ENCODE measurements at places on chromosomes 1 and 21.

DNA sequence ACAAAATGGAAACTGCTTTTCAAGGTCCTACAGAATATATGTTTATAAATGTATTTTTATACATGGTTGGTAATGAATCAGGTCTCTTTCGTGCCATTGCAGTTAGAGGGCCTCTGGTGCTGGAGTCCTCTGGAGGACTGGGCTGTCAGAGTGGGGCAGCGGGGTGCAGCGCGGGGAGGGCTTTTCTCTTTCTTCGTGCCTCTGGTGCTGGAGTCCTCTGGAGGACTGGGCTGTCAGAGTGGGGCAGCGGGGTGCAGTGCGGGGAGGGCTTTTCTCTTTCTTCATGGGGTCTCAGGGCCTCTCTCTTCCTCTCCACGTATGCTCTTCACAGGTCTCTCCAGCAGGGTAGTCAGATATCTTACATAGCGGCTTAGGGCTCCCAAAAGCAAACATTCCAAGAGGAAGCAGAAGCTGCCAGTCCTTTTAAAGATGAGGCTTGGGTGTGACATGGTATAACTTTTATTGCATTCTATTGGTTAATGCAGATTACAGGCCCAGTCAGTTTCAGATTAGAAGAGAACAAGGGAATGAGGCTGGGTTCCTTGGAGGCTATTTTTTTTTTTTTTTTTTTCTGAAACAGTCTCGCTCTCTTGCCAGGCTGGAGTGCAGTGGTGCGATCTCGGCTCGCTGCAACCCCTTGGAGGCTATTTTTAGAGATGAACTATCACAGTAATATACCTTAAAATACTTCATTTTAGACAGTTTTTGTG is 13.1 kb downstream of the SDCCAG8 start:
- DNase-seq: no peak

GRCh38 chr1:12756768-12757413 is 10.9 kb downstream of the CFAP107 start:
- DNase-seq: no peak

DNA sequence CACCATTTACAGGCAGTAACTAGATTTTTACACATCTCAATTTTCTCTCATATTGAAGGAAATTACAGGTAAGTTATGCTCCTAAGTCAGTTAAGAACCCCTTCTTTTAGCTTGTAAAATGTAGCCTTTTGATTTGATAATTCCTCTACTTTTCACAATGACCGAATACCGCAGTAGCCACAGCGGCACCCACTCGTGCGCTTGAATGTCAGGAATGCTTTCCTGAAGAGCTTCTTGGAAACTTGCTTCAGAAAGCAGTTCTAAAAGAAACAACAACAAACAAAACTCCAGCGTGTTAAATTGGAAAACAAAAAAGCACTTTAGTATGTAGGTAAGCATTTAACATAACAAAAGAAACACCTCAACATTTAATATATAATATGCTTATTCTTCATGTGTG is 9.9 kb upstream of the DNTTIP2 start:
- DNase-seq: no peak

GRCh38 chr1:74861867-74862266 is 128.9 kb downstream of the TYW3 start:
- no peak for DNase-seq

DNA sequence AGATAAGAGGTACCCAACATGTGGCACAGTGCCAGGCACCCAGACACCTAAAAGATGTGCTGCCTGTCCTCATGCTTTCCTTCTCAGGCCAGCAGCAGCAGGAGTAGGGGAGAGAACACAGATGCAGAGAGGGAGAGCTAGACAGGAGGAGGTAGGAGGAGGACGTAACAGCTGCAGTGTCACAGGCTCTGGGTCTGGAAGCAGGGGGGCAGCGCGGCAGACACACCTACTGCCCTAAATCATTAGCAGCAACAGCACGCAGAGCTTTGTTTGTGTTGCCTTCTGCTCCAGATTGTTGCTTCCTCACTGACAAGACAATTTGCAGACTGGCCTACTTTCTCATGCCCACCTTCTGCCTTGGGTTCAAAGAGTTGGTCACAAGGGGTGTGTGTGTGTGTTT is 196.7 kb upstream of the DAB1 start:
- no peak for DNase-seq

DNA sequence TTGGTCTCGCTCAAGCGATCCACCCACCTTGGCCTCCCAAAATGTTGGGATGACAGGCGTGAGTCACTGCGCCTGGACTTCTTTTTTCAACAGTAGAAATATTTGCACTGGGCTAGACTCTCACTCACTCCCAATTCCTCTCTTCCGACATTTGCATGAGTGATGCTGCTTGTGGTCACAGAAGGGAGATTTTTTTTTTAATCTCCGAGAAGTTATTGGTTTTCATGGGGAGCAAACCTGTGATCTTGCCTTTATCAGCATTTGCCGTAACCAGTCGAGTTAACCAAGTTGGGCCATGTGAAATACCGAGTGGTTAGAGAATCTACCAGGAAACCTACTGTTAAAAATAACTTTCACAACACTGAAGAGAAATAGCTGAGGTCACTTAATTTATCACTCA is 21.1 kb downstream of the ERG start:
- no peak for DNase-seq

- DNase-seq: no peak
These were observed 93.5 kb downstream of the AKT3 start for GRCh38 chr1:243756529-243756928.

DNA sequence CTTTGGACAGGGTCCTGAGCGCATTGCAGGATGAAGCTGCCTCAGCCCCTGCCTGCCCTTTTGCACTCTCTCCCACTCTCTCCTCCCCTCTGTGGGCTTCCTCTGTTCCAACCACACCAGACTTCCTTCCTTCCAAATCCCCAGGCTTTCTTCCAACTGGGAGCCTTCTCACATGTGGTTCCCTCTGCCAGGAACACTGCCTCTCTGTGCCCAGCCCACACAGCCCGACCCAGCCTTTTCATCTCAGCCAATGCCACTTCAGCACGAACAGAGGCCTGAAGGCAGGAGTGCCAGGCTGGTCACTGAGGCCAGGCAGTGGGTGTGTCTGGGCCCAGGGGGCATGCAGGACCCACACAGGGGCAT is 5.9 kb downstream of the SELENON start:
- no peak for DNase-seq

DNA sequence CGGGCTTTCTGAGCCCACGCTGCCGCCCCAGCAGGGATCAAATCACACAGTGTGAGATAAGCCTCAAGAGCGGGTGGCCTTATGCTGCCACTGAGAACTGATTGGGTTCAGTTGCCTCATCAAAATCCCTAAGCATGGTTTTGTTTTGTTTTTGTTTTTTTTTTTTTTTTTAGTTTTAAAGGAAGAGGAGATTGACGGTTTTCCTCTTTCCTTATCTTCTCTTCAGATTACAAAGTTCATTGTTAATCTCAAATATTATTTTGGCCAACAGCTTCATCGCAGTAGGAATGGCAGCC is 651 bp downstream of the COA6 start:
- DNase-seq: no peak

GRCh38 chr1:116540088-116540487 is 30.7 kb downstream of the CD58 start:
- DNase-seq: no peak

DNA sequence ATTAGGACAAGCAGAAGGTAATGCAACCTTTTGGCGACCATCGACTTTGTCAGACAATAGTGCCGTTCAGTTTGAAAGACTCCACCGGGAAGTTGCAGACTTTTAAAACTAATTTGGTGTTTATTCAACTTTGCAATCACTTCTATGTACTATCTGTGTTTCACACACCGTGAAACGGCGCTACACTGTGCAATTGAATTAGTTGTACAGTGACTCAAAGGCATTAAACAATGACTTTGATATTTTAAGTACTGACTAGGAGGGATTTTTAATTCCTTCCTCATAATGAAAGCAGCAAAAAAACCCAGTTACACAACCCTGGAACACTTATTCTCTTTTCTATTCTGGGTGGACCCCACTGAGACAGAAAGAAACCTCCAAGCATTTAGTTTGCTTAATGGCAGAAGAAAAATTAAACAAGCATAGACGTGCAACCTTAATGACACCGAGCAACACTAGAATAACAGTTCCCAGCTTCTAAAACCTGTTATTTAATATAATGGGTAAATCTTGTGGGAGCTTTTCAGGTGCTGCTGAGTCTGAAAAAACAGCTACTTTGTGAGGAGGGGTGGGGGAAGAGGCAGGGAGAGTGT is 176.8 kb downstream of the LMO4 start:
- DNase-seq: no peak

DNA sequence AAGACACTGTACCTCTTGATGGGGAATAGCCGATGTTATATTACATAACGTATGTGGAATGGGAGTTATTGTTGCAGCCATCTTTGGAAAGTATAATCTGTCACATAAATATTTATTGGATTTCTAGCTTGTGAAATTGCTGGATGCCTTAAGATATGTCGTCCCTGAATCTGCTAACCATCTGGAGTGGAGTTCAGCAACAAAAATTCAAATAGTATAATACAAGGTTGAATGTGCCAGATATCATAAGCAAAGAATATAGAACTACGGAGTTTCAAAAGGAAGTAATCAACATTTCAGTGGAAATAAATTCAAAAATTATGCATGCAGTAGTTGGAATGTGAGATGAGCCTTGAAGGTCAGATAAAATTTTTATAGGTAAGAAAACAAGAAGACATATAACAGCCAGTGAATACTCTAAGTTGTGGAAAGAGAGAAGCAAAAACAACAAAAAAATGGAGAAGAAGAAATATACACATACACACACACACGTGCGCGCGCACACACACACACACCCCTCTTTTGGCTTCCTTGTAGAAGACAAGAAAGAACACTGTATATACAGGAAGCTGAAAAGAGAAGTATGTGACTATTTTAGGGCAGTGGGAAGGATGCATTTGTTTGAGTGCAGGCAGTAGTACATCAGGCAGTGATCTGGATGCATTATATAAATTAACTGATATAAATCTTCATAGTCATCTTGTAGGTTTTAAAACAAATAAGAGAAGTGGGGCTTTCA is 516.7 kb downstream of the KCNT2 start:
- DNase-seq: no peak

GRCh38 chr1:181250038-181250437 is 161.5 kb downstream of the IER5 start:
- no peak for DNase-seq

- no peak for DNase-seq
These were observed 61.5 kb upstream of the WLS start for GRCh38 chr1:68293609-68294366.

DNA sequence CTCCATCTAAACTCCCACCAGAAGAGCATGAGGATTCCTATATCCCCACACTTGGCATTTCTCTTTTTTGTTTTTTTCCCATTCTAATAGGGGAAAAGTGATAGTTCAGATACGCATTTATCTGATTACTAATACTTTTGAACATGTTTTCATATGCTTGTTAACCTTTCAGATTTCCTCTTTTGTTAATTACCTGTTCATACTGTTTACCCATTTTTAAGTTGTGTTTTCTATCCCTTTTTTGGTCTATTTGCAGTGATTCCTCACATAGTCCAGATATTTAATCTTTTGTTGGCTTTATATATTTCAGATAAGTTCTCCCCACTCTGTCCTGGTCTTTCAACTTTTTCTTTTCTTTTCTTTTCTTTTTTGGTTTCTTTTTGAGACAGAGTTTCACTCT is 13.6 kb upstream of the PIGK start:
- no peak for DNase-seq

GRCh38 chr1:187842406-187843165 is 1013.8 kb downstream of the PLA2G4A start:
- DNase-seq: no peak

- DNase-seq: no peak
These were observed 39.7 kb downstream of the RIPK4 start for GRCh38 chr21:41726970-41727783.

DNA sequence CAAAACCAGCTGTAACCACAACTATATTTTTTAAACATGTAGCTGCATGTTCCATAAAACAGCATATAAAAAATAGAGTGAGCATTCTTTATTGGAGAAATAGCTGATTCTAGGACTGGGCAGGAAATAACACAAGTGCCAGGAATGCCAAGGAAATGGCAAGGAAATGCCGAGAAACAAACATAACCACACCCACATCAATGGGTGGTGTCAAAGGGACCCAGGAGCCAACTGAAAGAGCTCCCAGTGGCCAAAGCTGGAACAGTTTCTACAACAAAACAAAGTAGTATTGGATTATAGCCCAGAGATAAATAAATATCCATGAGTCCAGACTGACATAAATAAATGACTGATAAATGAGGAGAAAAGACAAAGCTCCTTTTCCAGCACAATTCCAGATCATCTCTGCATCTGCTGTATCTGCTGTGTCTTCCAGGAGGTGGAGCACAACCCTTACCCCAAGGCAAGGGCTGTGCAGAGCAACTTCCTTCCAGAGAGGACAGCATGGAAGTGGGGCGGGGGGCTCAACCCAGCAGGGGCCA is 28.1 kb downstream of the ADARB1 start:
- no peak for DNase-seq

All from T-helper 1 cell (primary cell).